ENCODE measurements at places on chromosomes 11 and 22.

GRCh38 chr11:57303990-57304579 lies 20.7 kb downstream of the TNKS1BP1 start:
- DNase-seq: no peak

DNA sequence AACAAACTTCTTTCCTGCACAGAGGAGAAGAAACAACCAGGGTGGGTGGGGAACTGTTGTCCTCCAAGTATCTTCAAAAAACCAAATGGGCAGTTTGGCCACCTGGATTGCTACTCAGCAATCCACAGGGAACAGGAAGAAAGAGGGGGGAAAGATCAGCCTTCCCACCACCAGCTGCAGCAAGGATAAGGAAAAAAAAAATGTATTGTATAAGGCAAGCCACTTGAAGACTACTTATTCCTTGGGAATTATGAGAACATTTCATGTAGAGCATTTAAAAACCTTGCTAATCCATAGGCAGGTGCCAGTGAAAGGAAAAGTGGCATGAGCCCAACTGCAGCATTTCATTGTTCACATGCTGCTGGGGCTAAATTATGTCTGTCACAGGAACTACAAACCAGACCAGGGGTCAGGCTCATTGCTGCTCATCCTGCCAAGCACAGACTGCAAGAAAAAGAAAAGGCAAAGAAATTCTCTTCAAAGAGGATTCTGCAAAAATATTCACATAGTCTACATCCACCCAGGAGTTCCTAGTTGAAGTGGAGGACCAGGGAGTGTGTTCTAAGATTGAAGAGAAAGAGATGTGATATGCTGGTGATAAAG lies 2.2 kb downstream of the RAB30 start:
- no peak for DNase-seq

DNA sequence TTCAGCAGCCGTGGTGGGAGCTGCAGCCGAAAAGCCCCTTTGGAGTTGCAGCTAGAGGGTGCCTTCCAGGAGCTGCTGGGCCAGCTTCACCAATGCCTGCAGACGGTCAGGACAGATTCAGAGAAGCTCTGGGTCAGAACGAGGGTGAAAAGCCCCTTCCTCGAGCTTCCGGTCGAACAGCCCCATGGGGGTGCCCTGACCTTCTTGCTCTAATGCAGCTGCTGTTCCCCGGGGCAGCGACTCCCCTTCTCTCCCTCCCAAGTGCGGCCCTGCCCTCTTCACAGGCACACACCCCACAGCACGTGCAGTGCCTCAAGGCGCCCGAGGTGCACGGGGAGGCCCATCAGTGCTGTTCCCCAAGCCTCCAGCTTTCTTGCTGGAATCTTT lies 9.6 kb upstream of the IFITM3 start:
- no peak for DNase-seq

DNA sequence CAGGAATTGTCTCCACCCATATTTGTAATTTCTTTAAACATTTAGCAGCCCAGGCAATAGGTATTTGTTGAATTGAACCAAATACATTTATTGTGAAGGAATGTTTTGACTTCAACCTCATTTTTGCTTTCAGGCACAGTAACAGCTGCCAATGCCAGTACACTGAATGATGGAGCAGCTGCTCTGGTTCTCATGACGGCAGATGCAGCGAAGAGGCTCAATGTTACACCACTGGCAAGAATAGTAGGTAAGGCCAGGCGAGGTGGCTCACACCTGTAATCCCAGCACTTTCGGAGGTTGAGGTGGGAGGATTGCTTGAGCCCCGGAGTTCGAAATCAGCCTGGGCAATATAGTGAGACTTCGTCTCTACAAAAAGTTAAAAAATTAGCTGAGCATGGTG lies 20.9 kb downstream of the ACAT1 start:
- DNase-seq: no peak

GRCh38 chr11:13962562-13963168 lies at the start of gene SPON1:
Gene SPON1 (plus strand): TSS chr11:13962723. CDS start chr11:13962905, 182 bp downstream.
- DNase-seq: peak; percentile 43

All from activated CD8-positive, alpha-beta memory T cell treated with anti-CD3 and anti-CD28 coated beads, Interleukin-2, amount 50 U/mL, for 4 hours (primary cell).